Amygdala (tissue), 56 donors: ENCODE measurements at places on chromosomes 13 and 19.
A peak's percentile ranks its signal among the peaks of the same experiment; 100 is the strongest.

- DNase-seq: no peak
Observed at GRCh38 chr13:23790577-23791170, 98.5 kb downstream of the MIPEP start.

GRCh38 chr13:101698400-101698799, 245.9 kb downstream of the ITGBL1 start:
- DNase-seq: no peak

DNA sequence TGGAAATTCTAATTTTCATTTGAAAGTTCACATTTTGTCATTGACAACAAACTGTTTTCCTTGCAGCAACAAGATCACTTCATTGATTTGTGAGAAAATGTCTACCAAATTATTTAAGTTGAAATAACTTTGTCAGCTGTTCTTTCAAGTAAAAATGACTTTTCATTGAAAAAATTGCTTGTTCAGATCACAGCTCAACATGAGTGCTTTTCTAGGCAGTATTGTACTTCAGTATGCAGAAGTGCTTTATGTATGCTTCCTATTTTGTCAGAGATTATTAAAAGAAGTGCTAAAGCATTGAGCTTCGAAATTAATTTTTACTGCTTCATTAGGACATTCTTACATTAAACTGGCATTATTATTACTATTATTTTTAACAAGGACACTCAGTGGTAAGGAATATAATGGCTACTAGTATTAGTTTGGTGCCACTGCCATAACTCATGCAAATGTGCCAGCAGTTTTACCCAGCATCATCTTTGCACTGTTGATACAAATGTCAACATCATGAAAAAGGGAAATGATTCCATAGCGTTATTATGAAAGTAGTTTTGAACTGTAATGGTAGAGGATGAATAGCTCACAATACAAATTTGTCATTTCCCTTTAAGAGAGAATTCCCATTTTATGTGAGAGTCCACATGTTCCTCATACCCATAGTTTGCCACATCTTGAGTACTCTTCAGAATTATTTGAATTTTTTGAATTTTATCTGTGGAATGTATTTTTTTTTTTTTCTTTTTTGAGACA, 2.6 kb downstream of the BRCA2 start:
- no peak for DNase-seq

DNA sequence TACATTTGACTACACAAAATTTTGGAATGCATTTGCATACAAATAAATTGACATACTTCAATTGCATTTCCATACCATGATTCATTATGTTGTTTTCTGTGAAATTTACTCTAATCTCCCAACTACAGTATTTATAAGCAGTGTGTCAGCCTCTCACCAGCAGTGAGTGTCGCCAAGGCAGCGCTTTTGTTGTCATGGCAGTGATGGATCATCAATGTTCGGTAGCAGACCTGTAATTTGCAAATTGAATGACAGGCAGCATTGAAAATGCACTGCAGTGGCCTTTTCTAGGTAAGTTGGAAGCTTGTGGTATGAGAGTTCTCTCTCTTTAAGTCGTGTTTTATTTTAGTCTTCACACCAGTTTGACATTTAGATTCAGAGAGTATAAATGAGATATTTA, 534.1 kb downstream of the PCDH17 start:
- no peak for DNase-seq

DNA sequence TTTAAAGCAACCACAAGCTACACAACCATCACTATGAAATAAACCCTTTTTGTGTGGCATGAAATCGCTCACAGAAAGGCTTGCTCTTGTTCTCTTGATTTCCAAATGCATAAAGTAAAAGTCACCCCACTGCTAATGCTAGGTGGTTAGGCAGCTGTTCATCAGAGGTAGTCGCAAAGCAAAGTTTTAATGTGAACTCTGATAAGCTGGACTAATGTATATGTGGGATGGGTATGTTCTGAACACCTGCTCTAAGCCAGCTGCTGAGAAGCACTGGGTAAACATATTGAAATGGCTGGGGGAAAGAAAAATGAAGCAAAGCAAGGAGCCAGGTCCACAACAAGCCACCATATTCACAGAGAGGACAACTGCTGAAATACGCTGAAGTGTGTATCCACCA, 142.3 kb downstream of the KLF12 start:
- no peak for DNase-seq

DNA sequence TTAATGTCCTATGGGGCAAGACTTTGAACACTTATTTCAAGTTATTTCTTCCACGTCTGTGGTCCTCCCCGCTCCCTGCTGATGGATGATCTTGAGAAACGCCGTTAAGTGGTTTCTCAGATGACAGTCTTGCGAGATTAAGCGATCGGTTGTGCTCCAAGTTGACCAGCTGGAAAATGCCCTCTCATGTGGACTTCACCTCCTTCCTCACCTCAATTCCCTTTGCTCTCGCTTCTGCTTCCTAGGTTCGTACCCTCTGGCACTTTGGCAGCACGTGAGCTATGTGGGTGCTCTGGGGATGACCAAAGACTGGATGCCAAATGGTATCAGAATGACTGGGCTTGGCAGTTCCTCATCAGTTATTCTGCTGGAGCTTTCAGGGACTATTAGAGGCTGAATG, 480.0 kb downstream of the ZNF536 start:
- no peak for DNase-seq

DNA sequence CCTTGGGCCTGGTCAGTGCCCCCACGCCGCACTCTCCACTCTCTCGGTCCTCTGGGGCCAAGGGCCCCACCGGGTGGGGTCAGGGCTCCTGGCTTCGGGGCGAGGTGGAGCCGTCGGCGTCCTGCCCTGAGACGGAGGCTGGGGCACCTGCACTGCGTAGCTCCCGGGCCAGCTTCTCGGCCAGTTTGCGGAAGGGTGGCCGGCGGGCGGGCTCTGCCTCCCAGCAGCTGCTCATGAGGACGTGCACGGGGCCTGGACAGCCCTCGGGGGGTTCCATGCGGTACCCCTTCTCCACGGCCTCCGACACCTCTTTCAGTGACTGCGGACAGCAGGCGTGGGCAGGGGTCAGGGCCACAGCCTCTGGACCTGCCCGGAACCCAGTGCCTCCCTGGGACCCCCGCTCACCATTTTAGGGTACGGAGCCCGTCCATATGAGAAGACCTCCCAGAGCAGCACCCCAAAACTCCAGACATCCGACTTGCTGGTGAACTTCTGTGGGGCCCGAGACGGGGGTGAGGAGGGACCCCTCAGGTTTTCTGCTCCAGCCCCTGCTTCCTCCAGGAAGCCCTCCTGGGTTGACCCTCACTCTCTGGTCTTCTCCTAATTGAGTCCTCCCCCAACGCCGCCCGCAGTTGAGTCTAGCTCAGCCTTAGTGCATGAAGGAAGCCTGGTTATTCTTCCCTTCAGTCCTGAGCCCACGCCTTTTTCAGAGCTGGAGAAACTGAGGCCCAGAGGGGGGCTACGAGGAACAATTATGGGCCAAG, 6.3 kb upstream of the RAX2 start:
- DNase-seq: no peak

- no peak for DNase-seq
Observed at GRCh38 chr19:16252459-16253205, 54.9 kb downstream of the AP1M1 start.

GRCh38 chr13:34469196-34469986, 472.7 kb upstream of the NBEA start:
- DNase-seq: no peak

DNA sequence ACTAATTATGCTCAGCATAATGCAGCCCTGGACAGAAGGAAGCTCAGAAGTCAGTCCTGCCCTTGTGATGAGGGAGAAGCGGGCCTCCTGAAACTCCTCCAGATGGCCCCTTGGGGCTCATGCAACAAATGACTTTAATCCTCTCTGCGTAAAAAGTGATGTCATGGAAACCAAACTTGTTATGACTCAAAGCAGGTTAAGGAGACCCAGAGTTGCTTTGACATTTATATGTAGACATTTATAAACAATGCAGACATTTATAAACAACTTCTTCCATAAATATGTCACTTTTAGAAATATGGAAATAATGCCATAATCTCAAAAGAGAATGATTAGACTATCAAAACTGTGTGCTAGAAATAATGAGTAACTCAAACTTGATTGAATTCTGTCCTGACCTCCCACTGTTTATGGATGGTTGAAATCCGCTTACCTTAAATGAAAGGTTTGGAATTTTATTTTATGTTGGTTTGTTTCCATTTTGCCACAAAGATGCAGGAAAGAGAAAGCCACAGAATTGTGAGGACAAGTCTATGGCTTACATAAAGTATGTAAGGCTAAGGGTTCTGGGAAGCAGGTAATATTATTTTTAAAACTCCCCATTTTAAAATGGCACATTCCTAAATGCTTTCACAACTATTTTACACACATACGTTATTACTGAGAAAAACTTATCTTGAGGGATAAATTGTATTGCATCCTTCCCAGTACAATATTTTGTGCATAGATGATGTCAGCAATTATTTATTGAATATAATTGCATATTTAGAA, 73.7 kb downstream of the CYSLTR2 start:
- DNase-seq: no peak

GRCh38 chr13:110618167-110618566, 2.8 kb downstream of the NAXD start:
- no peak for DNase-seq

- no peak for DNase-seq
Observed at GRCh38 chr19:34428549-34429285, 536 bp downstream of the UBA2 start.

- no peak for DNase-seq
Observed at GRCh38 chr19:23823952-23824389, 65.3 kb upstream of the ZNF681 start.

DNA sequence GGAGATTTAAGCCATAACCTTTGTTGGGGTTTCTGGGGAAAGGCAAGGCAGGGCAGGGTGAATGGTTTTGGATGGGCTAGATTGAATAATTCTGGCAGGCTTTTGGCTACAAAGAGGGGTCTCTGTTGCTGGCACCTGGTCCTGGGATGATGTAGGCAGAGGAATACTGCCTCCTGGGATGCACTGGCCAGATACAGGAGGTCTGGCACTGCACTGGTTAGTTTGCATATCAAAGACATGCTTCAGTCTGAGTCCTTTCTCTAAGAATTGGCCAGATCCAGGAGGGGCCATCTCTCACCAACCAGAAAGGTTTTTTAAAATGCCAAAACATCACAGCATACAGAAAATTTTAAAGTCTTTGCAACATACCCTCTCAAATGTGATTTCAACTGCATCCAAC, 8.0 kb upstream of the MEDAG start:
- DNase-seq: no peak

- no peak for DNase-seq
Observed at GRCh38 chr19:7505682-7506384, 10.1 kb upstream of the ZNF358 start.

- no peak for DNase-seq
Observed at GRCh38 chr19:7145494-7145893, 76.0 kb downstream of the ZNF557 start.

GRCh38 chr19:38199340-38199739, 24.7 kb downstream of the DPF1 start:
- DNase-seq: no peak

DNA sequence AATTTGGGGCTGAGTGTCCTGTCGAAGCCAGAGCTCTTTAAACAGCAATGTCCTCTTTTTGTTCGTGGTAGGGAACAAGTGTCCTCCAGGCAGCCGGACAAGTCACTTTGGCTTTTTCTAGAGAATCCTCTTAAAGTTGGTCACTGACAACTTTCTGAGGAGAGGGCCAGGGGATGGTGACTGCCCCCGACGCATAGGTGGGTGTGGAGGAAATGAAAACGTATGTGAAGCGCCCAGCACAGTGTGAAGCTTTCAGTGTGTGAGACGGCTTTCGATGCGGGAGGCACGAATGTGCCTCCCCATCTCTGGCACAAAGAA, 45.8 kb upstream of the ZNF536 start:
- DNase-seq: no peak

- DNase-seq: no peak
Observed at GRCh38 chr19:32614916-32615315, 33.9 kb downstream of the PDCD5 start.

- DNase-seq: no peak
Observed at GRCh38 chr19:35445826-35446593, 2.0 kb upstream of the FFAR2 start.

DNA sequence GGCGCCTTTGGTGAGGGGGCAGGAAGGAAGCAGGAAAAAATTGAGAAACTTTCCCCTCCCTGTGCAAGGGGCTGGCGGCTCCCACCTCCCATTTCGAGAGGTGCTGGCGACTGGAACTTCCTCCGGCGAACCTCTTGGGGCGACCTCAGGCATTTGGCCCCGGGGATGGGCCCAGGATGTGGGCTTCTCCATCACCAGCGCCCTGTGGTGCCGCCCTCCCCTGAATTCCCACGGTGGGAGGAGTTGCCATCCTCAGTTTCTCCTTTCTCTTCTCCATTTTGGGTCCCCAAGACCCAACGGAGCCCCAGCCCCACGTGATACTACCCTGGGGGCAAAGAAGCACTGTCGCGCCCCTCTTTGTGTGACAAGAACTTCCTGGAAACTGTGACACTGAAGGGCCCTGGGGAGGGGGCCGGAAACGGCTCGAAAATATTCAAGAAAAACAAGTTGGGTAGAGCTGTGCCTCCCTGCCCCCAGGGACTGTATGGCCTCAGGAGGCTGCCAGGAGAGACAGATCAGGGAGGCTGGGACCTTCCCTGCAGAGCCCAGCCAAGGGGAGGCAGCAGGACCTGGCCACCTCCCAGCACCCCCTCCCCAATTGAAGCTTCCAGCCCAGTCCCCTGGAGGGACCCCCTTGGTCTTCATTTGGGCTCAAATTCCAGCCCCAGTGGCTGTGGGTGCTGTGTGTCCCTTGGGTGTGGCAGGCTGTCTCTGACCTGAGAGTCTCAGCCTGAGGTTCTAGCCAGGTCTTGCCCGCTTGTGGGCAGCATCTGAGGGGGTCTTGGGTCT, 16.2 kb upstream of the AP1M2 start:
- DNase-seq: peak; percentile 9

GRCh38 chr13:48906200-48906599, 69.5 kb upstream of the FNDC3A start:
- DNase-seq: no peak

DNA sequence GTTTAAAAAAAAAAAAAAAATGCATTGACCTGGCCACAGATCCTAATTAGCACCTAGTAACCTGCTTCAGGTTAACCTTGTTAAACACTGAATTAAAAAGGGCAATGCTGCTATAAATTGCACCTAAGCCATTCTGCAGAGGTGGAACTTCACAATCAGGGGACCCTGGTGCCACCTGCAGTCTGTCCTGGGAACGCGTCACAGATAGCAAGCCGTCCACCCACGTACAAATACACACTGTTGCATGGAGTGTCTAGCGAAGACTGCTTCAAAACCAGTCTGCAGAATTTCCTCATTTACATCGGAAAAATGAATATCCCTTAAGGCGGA, 169.3 kb downstream of the COL4A1 start:
- DNase-seq: no peak

- DNase-seq: no peak
Observed at GRCh38 chr19:42560731-42561130, 32.5 kb upstream of the CEACAM1 start.

DNA sequence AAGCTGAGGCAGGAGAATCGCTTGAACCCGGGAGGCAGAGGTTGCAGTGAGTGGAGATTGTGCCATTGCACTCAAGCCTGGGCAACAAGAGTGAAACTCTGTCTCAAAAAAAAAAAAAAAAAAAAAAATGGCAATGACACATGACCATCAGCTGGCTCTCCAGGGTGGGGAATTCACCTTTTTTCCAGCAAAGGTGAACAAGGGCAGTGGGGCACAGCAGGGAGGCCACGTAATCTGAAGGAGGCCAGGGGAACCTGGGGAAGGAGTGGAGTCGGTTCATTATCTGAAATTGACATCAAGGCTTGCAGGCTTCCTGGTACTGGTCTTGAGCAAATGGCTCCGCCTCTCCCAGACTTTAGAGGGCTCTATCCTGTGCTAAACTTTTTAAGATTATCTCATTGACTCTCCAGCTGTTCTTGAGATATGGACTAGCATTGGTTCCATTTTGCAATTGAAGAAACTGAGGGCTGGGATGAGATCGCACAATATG, 28.1 kb downstream of the KEAP1 start:
- DNase-seq: no peak

GRCh38 chr13:34308725-34309124, 490.8 kb downstream of the RFC3 start:
- DNase-seq: no peak
